ENCODE measurements at places on chromosomes 3 and 15. TPM values are rescaled to one million over a fixed set of nuclear protein-coding genes. Genes with fewer than 3 reads are reported as not detected.

PLA2G4B gene
- 7.7 TPM for total RNA-seq

KBTBD12 gene
- not detected for total RNA-seq

ATP6V1A gene
- 30.0 TPM for total RNA-seq

BTLA gene
- 17.1 TPM for total RNA-seq

HEG1 gene
- 75.6 TPM for total RNA-seq

HRG gene
- not detected for total RNA-seq

CTXND1 gene
- not detected for total RNA-seq

CXCR6 gene
- total RNA-seq: 109 TPM

ENTPD3 gene
- not detected for total RNA-seq

ADPRH gene
- 19.3 TPM for total RNA-seq
